Liver (tissue), 10 donors: ENCODE measurements at places on chromosomes 16 and 17.

DNA sequence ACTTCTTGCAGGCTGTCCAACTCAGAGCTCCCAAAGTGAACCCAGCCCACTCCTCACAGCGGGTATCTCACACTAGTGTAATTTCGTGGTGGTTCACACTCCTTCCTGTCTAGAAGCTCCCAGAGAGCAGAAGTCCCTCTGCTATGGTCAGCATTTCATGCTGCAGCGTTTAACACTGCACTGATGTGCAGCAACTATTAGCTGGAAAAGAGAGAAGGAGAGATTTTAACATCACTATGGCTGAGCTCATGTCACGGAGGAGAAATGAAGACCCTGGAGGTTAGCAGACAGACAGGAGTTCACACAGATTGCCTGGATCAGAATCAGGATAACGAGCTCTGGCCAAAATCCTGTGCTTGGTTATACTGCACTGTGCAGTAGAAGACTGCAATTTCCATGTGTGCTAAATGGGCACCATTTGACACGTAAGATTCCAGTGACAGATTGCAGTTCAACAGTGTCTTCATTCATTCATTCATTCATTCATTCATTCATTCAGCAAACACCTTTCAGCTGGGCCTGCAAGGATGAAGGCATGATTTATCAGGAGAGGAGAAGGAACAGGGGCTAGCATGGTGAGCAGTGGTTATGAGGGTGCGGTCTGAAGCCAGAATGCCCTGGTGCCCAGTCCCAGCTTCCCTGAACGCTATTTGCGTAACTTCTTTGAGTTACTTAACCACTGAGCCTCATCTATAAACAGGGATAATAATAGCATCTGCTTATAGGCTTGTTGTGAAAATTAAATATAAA lies 5.3 kb upstream of the CCL1 start:
- DNase-seq, result no peak

DNA sequence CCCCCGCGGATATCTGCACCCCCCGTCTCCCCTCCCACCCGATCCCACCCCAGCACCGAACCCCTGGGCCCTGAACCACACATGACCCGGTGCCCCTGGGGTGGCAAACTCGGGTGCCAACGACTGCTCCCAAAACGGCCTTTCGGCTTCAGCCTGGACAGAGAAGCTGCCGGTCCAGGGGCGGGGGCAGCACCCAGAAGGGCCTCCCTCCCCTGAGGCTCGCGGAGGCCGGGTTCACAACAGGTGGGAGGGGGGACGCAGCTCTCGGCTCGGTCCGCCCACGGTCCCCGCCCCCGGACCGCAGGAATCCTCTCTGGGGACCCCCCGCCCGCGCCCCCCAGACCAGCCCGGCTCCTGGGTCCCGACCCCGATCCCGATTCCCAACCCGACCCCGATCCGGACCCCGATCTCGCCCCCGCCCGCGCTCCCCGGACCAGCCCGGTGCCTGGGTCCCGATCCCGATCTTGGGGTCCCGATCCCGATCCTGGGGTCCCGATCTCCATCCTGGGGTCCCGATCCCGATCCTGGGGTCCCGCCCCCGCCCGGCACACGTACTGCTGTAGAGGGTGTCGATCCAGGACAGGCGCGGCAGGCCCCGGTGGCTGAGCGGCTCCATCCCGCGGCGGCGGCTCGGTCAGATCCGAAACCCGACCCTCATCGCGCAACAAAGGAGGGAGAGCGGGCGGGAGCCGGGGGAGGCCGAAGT lies 516 bp downstream of the ABR start:
- no peak for DNase-seq

DNA sequence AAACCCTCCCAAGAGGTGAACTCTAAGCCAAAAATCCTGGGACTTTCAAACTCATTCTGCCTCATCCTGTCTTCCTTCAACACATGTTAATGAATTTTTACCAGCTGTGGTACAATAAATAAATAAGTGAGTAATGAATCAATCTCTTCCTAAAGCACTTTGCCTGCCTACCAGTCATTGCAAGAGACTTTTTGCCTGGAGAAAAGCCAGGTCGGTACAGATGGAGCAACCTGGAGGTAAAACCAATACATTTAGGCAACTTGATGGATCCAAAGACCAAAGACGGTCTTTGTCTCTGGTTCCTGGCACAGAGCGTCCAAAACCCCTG lies 324.2 kb downstream of the PMP22 start:
- no peak for DNase-seq

DNA sequence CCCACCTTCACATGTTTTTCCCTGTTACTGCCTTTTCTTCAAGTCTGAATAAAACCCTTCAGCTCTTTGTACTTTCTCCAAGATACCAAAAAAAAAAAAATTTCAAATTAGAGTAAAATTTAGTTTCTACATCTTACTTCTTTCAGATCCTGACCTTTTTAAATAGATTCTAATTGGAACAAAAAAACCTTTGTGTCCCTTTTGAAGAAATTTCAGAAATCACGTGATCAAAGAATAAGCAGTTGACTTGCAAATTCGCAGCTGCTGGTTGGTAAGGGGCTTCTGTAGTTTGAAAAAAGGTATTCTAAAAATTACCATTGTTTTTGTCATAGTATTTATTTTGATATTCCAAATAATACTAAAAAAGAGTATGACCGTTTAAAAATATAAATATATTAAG lies 71.7 kb downstream of the CDC27 start:
- DNase-seq, result no peak

GRCh38 chr16:23016368-23016767 lies 132.9 kb downstream of the USP31 start:
- no peak for DNase-seq

- DNase-seq, result no peak
Observed at GRCh38 chr16:67708368-67708771, 10.7 kb downstream of the GFOD2 start.

DNA sequence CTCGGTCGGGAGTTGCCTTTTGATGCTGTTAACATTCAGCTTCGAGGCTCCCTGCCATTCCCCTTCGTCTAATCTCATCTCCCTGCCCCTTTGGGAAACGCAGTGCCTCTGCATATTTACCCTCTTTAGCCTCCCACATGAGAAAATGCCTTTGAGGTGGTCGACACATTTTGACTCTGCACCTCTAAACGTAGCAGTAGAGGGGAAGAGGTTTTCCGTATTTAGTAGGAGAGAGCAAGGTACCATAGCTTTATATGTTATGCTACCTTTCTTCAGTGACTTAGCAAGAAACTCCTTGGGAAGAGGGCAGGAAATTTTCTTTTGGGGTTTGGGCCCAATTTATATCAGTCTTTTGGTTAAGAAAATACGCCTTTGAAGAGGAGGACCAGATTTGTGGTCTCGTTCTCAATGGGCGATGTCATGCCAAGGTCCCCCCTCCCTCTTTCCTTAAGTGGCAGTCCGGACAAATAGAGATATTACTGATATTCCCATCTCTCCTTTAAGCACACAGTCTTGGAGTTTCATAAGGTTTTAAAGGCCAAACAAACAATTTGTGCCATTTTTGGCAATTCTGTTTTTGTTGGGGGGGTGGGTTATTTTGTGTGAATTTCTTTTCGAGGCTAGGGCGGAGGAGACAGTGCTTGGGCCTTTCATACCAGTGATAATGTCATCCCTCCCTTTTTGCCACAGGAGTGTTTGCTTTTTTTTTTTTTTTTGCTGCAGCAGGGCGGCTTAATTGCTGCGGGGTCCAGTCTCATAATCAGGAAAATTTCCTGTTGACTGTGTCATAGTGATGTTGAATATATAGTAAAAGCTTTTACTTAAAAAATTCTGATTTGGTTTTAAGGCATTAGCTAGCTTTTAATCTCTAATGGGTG lies 1.5 kb downstream of the PAFAH1B1 start:
- no peak for DNase-seq

GRCh38 chr16:1929105-1929504 lies 10.9 kb upstream of the HS3ST6 start:
- DNase-seq, result peak; percentile 50

GRCh38 chr16:30000735-30001631 lies 4.9 kb downstream of the INO80E start:
- no peak for DNase-seq

GRCh38 chr17:79742951-79743476 lies 12.3 kb downstream of the ENPP7 start:
- DNase-seq, result no peak

DNA sequence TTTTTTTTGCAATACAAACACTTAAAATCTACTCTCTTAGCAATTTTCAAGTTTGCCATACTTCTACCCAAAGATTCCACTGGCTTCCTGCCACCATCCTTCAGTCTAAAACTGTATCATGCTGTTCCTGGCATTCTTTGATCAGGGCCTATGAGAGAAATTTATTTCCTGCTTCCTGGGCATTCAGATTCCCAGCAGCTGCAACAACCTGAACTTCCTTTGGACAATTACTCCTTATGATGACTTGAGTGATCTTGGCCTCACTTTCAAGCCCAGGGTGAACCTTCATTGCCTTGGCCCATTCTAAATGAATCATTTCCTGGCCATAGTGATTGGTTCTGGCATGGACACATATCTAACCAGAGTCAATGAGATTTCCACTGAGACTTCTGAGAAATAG lies 18.0 kb upstream of the MON1B start:
- no peak for DNase-seq

DNA sequence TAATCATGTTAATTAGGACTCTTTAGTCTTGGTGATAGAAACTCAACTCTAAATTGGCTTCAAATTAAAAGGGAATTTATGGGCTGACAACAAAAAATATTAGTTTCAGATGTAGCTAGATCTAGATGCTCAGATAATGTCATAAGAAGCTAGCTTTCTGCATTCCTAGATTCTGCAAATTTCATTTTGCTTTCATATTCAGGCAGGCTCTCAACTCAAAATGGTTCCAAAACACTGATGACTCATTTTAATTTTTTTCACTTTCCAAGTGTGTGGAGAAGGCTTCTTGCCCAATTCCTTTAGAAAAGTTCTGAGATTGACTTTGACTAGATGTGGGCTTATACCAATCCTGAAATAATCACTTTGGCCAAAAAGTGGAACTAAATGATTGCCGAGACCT lies 236.7 kb upstream of the GOT2 start:
- no peak for DNase-seq

DNA sequence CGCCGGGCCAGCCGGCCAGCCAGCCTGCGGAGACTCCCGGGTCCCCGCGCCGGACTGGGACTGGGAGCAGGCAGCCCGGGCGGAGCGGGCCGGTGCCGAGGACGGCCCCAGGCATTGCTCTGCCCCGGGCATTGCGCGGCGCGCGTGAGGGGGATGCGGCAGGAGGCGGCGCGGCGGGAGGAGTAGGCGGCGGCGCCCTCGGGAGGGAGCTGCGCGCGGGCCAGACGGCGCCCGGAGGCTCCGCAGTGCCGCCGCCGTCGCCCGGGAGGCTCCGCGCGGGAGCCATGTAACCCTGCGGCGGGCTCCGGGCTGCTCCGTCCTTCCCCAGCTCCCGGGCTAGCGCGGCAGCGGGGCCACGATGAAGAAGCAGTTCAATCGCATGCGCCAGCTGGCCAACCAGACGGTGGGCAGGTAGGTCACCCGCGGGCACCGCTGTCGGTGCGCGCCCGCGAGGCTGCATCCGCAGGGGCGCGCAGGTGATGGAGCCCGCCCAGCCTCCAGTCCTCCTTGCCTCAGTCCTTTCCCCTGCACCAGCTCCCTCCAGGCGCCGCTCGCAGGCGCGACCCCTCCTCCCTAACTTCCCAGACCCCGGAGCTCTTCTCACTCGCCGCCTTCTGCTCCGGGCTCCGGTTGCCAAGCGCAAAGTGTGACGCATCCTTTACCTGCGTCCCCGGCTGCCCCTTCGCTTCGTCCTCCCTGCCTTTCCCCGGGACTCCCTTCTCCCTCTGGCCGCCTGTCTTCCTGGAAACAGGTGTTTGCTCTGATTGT lies at the start of gene ARHGAP44:
TSS of gene ARHGAP44 (plus strand) at position 18 of the 768 bp plus-strand sequence. CDS start at position 359, 341 bp downstream.
- DNase-seq, result no peak

- DNase-seq, result no peak
Observed at GRCh38 chr17:32357615-32358014, 7.7 kb downstream of the ZNF207 start.

DNA sequence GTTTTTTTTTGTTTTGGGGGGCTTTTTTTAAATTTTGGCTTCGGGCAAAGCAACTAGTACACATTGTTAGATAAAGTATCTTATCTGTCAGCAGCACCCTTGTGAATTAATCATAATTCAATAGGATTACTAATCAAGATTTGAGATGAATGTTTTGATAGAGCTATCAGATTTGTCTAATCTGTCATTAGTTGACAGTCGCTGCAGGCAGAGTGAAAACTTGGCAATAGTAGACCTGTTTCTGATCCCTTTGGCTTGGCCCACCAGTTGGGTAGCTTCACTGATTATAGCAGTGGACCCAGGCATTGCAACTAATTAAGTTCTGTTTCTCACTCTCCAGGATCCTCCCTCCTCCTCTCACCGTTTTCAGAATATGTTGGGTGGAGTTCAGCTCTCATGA lies 258.6 kb downstream of the IRX3 start:
- no peak for DNase-seq

DNA sequence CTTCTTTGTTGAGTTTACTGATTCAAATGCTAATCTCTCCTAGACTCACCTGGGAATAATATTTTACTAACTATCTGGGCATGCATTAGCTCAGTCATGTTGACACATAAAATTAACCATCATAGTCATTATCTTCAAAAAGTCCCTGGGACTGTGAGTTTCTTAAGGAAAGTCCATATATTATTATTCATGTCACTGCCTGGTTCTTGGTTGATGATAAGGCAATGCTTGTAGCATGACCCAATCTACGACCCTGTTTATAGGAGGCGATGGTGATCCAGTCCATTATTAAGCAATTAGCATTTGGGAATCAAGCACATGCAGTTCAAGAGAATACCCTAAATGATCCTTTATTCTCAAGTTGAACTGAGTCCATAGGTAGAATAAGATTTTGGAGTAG lies 54.8 kb upstream of the MPHOSPH6 start:
- DNase-seq, result no peak

DNA sequence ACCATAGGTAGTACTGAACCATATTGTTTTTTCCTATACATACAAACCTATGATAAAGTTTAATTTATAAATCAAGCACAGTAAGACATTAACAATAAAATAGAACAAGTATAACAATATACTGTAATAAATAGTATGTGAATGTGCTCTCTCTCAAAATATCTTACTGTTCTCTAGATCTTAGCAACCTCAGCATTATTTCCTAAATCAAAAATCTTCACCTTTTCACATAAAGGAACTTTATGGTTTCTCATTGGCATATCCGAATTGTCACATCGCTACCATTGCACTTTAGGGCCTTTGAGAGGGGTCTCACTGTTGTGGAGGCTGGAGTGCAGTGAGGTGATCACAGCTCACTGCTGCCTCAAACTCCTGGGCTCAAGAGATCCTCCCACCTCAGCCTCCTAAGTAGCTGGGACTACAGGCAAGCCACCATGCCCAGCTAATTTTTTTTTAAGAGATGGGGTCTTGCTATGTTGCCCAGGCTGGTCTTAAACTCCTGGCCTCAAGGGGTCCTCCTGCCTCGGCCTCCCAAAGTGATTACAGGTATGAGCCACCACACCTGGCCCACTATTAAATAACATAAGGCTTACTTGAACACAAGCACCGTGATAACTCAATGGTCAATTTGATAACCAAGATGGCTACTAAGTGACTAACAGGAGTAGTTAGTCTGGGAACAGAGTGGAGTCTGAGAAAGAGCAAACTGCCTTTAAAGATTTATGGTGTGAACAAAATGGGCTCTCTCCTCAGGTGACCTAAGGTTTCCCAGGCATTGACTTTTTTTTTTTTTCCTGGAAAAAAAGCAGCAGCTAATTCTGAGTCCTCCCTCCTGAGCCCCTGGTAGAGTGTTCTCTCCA lies 2.9 kb upstream of the TMEM97 start:
- no peak for DNase-seq
